Memory B cell (primary cell): ENCODE measurements at places on chromosomes 16 and 17.

DNA sequence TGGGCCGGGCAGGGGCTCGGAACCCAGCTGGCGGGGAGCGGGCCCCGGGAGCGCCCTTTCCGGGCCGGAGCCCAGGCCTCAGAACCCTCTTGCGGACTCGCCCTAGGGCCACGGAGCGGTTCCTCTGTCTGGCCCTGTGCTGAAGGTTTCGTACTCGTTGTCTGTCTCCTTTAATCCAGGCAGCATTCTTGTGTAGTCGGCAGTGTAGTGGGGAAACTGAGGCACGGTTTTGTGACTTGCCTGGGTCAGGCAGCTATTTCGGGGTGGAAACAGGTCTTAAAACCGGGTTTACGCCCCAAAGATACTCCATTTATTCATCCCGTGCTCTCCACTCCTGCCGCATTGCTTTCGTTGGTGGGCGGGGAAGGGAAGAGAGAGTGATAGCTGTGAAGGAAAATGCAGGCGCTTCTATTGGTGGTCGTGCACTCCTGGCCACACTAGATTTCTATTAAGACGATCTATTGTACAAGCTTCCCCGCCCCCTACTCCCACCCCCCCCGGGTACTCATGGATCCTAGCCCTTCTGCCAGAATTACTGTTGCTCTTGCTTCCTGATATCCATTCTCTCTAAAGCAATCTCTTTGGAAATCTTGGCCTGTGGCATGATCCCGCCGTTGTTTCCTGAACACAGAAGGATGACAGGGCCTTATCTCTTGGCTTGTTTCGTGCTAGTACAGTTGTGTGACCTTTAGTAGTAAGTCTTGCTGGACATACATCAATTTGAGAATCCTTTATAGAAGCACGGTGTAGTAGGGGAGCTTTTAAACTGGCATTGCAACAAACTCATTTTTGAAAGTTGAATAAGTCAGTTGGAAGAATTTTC lies 751 bp downstream of the DCAF7 start:
- no peak for DNase-seq

GRCh38 chr17:19012171-19013080 lies 7.9 kb upstream of the FAM83G start:
- DNase-seq = no peak

DNA sequence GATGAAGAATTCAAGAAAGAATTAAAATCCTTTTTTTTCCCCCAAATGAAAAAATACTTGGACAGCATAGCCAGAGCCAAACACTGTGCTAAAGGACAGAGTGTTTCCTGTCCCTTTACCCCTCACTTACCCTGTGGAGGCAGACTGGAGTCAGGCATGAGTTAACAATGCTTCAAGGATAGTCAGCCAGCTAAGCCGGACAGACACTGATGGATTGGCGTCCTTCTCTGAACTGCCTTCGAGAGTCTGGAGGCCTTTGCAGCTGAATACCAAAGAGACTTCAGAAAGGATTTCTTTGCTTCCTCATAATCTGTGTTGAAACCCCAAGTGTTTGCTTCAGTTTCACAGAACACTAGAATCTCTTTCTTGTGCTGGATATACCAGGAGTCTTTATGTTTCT lies 4.6 kb downstream of the METTL9 start:
- DNase-seq = no peak

DNA sequence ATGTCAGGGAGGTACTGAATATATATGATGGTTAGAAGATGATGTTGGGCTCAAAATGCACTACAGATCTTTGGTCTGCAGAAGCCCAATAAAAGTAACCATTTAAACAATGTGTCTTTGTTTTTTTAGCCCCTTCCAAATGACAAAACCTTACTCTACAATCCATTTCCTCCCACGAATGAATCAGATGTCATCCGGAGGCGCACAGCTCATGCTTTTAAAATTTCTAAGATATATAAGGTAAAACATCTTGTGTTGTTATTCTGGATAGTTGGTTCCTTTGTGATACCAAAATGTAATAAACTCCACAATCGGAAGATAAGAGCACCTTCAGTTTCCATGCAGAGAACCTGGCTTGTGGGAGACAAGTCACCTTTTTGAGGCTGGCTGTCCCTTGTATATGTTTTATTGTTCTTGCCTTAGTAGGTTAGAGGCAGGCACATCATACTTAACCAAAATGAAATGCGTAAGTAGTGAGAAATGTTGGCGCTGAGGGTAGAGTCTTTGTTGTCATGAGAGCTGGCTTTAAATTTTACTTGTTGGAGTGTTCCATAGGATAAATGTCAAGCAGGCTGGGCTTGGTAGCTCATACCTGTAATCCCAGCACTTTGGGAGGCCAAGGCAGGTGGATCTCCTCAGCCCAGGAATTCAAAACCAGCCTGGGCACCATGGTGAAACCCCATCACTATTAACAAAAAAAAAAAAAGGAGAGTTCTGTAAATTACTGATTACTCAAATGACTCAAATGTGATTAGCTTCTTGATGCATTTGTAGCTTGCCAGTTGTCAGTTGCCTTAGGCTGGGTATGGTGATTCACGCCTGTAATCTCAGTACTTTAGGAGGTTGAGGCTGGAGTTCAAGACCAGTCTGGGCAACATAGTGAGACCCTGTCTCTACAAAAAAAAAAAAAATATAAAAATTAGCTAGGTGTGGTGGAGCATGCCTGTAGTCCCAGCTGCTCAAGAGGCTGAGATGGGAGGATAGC lies 19.7 kb upstream of the SNTB2 start:
- DNase-seq = no peak

DNA sequence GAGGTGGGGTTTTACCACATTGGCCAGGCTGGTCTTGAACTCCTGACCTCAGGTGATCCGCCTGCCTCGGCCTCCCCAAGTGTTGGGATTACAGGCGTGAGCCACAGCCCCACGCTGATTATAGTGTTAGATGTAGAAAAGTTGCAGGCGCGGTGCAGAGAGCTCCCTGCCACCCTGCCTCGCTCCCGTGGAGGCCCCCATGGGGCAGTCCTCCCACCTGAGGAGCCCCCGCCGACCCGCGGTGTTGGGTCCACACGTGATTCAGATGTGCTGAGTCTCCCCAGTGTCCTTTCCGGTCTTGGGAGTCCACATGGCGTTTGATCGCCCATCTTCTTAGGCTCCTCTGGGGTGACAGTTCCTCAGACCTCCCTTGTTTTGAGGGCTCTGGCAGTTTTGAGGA lies 5.2 kb upstream of the RPL13 start:
- no peak for DNase-seq

DNA sequence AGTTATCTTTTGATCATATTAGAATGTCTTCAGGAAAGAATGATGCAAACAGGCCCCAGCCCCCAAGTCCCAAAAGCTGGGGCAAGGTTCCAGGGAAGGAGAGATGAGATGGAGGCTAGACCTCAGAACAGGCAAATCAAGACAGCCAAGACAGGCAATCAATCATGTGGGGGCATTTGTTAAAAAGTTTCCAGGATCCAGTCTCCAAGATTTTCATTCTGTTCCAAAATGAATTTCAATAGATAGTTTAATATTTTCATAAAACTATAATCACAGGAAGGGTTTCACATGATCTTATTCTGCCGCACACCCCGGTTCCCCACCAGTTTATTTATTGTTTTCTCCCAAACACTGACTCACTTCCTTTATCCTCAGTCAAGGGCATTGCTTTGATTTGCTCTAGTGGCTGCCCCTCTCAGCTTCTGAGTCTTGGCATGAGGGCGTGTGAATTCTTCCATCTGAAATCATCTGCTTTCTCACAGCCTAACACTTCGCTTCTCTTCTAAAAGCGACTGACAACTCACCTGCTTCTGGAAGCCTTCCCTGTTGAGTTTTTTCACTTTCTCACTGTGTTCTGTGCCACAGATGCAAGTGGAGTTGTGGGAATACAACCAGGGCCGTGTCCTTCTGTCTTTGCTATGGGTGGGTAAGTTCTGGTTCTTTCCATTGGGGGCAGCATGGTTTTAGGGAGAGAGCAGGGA lies 12.2 kb upstream of the TERF2 start:
- DNase-seq = no peak

DNA sequence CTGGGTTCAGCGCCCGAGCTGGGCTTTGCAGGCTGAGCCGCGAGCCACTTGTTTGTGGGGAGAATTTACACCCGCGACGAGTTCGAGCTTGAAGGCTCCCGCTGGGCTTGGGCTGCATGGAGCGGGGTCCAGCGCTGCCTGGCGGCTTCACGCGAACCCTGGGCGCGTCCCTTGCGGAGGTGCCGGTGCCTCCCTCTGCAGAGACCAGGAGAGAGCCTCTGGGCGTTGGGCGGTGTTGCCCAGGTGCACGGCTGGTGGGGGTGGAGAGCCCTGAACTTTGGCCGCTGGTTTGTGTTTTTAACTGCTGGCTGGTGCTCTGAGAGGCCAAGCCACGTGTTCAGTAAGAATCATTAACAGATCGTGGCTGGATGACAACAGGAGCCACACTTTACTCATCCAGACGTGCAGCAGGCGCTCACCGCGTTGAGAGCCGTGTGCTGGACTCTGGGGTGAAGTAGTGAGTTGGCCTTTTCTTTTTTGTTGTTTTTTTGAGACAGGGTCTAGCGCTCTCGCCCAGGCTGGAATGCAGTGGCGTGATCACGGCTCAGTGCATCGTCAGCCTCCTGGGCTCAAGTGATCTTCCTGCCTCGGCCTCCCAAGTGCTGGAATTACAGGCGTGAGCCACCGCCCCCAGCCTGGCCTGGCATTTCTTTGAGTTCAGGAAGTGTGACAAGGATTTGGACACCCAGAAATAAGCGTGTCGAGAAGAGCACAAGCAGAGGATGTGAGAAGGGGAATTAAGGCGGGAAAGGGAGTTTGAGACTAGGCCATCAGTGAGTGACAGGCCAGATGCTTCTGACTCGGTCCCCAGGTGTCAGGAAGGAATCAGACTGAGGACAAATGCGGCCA lies 827 bp downstream of the CDK10 start:
- DNase-seq = no peak

- DNase-seq = no peak
These were observed 4.8 kb upstream of the C1QL1 start for GRCh38 chr17:44972953-44973352.

- DNase-seq = no peak
These were observed 65.2 kb downstream of the CYTH1 start for GRCh38 chr17:78716814-78717393.

DNA sequence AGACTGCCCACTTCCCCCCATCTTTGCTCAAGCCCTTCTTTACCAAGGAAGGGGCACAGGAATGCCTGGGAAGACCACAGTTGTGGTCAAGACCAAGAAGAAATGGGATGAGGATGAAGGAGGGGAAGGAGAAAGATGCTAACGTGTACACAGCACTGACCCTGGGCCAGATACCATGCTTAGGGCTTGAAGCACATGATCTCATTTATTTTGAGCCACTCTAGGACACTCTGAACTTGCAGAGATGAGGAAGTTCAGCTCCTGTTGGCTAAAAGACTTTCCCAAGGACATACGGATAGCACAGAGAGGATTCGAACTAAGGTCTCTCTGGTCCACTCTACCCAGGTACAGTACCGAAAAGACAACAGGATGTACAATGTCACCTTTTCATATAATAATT lies 42.6 kb downstream of the PIK3R5 start:
- no peak for DNase-seq

GRCh38 chr17:2181206-2181896 lies 122.2 kb downstream of the SMG6 start:
- DNase-seq = no peak

GRCh38 chr17:28170771-28171170 lies 128.3 kb downstream of the NLK start:
- DNase-seq = no peak

GRCh38 chr16:89623511-89624261 lies 10.2 kb downstream of the DPEP1 start:
- DNase-seq = no peak

DNA sequence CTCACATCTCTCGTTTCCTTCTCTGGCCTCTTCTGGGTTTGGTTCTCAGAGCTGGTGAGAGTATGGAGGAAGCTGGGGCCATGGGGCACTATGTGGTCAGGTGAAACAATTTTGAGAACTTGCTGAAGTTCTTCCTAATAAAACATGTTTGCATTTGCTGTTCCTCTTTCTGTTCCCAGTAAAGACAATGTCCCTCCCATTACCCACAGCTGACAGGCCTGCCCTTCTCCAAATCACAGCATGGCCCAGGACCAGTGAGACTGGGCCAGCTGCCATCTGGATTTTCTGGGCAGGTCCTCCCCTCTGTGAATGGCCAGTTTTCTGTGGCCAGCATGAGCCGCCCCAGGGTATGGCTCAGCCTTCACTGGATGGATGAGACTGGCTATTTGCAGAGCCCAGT lies at the start of gene CD300H:
Gene CD300H (minus strand): TSS at position 113 of the 400 bp plus-strand sequence.
- DNase-seq = no peak

GRCh38 chr17:74833501-74834377 lies 25.9 kb downstream of the GRIN2C start:
- DNase-seq = peak; percentile 41

- DNase-seq = peak; percentile 22
These were observed 694 bp downstream of the NF1 start for GRCh38 chr17:31095236-31096105.

GRCh38 chr16:3234543-3234856 lies 458 bp downstream of the ZNF200 start:
- DNase-seq = no peak

DNA sequence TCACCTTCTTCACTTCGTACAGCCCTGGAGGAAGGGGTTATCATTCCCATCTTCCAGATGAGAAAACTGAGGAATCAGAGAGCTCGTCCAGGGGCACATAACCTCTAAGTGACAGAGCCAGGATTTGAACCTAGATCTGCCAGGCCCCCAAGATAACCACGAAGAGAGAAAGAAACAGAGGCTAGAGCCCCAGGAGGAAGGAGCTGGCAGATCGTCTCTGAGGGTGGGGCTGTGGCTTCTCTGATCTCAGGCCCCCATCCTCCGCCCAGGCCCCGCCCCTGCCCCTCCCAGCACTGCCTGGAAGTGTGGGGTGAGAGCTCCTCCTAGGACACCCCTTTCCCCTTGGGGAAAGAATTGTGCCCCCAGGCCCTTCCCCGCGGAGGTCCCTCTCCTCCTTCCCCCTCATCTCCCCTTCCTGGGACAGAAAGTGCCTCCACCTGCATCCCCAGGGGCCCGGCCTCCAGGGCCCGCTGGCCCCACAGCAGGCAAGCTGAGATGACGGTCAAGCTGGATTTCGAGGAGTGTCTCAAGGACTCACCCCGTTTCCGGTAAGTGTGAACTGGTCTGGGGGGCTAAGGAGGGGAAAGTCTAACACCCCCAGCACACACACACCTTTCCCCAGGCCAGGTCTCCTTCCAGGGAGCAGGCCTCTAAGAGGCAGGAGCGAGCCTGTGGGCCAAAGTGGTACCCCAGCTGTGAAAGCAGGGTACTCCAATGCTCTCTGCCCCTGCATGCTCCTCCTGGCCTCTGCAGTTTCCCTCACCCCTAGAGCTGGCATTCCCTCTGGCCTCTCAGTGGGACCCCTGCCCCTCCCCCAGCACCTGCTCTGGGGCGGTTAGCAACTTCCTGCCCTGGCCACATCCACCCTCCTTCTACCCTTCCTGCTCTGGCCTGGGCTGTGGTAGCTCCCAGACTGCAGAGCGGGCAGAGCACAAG lies at the start of gene ACAP1:
Gene ACAP1 (plus strand): TSS at position 290 of the 936 bp plus-strand sequence. CDS start 206 bp downstream, at position 496.
- peak; percentile 61 for DNase-seq

DNA sequence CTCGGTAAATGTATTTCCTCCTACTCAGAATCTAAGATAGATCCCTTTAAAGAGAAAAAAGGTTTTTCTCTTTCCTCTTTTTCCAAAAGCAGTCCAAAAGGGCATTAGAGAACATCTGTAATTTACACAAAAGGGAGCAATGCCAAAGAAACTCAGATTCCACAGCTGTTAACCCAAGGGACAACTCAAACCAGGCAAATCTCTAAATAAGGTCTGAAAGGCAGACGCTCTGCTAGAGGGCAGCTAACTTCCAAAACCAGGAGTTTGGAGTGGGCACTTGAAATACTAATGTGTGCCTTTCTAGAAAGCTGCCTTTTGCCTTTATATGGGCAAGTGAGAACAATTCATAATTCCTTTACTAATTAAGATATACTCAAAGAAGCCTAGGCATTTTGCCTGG lies 435.7 kb downstream of the ZFHX3 start:
- no peak for DNase-seq
